Posterior cingulate gyrus (tissue), 11 donors: ENCODE measurements at places on chromosomes 1 and 21.

GRCh38 chr1:230682274-230682673 lies 31.6 kb downstream of the AGT start:
- no peak for DNase-seq

GRCh38 chr1:109391157-109391556 lies 6.6 kb downstream of the SORT1 start:
- no peak for DNase-seq

- peak; percentile 40 for DNase-seq
Observed at GRCh38 chr21:45365608-45366241, 39.2 kb upstream of the COL18A1 start.

- DNase-seq, result no peak
Observed at GRCh38 chr1:87958716-87959115, 630.0 kb downstream of the LMO4 start.

- no peak for DNase-seq
Observed at GRCh38 chr1:103372866-103373265, 152.6 kb upstream of the RNPC3 start.

DNA sequence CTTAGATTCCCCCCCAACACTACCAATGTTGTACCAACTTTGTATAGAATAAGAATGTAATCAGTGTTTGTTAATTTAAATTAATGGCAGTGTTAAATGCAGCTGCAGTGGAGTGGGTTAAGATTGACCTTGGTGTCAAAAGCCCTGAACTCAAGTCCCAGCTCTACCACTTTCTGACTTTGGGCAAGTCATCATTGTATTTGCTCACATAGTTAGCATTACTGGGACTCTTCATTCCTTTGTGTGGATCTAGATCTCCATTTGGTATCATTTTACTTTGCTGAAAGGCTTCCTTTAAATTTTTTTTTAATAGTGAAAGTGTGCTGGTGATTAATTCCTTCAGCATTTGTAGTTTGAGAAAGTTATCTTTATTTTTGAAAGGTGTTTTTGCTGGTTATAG lies 22.2 kb upstream of the PHGDH start:
- no peak for DNase-seq

- DNase-seq, result no peak
Observed at GRCh38 chr1:246954126-246954525, 22.4 kb upstream of the AHCTF1 start.

GRCh38 chr1:102783487-102783886 lies 324.8 kb downstream of the COL11A1 start:
- no peak for DNase-seq

GRCh38 chr1:205359771-205360565 lies 3.2 kb upstream of the KLHDC8A start:
- DNase-seq, result peak; percentile 91

DNA sequence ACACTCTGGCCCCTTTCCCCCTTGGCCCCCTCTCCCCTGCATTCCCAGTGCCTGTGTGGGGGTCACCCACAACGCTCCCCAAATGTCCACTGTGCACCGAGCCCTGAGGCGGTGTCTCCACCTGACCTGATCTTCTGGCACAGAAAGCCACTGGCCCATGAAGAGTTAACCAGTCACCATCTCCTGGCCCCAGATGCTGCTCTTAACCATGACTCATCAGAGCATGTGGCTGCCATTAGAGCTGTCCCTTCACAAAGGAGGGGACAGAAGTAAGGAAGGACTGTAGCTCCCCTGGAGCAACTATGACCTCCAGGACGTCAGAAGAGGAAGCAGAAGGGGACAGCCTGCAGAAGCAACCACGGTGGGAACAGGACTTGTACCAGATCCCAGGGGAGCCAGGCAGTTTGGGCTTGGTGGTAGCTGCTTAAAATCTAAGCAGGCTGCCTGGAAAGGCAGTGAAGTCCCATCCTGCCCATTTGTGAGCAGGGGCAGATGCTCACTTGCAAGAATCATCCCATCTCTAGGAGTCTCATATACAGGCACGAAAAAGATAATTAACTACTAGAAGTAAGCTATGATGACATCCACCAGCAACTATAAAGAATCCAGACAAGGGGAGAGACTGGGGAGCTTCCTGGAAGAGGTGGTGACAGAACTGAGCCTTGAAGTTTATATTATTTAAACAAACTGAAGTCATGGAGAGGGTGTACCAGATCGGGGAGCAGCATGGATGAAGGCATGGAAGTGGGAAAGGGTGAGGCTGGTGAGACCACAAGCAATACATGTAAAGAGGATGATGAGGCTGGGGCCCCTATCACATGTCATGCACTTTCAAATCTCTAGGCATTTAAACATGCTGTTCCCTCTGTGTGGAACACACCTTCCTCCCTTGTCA lies 1.1 kb upstream of the TTC39A start:
- DNase-seq, result no peak

DNA sequence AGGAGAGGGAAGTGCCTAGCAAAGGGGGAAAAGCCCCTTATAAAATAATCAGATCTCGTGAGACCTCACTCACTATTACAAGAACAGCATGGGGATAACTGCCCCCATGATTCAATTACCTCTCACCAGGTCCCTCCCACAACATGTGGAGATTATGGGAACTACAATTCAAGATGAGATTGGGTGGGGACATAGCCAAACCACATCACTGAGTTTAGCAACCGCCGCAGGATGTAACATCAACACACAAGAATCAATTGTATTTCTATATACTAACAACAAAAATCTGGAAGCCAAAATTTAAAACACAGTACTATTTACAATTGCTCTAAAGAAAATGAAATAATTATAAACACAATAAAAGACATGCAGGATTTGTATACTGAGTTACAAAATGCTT lies 21.9 kb downstream of the DIRAS3 start:
- no peak for DNase-seq

DNA sequence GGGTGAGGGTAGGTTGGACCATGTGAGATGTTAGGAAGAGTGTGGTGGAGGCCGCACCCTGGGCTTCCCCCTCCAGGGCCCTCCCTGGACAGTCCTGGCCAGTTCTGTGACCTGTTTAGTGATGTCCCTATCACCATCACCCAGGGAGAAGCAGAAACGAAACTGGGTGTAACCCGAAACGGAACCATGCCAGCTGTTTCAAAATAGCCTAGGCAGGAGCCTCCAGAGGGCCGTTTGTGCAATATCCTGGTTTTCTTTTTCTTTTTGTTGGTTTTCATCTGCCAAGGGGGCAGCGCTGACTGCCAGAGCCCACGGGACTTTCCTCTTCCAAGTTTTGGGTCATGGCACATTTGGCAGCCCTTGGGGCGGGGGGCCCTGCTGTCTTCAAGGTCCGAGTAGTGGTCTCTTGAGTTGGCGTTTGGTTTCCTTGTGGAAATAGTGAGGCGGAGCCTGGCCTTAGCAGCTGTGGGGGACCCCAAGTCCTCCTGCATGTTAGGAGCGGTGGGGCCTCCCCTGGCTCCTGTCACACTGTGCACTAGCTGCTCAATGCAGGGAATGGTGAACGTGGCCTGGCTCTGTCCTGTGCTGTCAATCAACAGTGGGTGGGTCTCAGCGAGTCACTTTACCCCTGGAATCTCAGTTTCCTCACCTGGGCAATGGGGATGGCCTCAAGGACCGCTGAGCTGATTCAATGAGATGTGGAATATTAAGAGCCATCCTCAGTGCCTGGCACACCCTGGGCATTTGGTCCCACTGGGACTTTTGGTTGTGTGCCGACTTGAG lies 90.7 kb downstream of the ARHGEF10L start:
- DNase-seq, result no peak

- DNase-seq, result no peak
Observed at GRCh38 chr1:17168091-17168876, 36.6 kb upstream of the PADI1 start.

GRCh38 chr21:44295163-44295573 lies 4.7 kb upstream of the PFKL start:
- DNase-seq, result no peak

DNA sequence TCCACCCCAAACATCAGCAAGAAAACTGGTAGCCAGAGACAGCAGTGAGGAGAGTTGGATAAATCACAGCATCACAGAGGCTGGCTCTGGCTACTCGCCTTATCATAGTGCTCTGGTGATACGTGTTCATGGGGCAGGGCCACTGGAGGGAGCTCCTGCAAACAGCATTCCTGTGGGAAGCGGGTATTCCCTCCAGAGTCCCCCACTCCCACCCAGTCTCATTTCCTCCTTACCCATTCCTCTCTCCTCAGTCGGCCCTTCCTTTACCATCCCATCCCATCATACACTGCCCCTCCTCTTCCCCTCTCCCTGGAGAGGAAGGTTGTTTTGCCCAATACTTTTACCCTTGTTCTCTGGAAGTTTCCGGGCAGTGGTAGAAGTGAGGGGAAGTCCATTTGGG lies 7.1 kb downstream of the NHLH2 start:
- no peak for DNase-seq

- no peak for DNase-seq
Observed at GRCh38 chr1:232422098-232422497, 207.8 kb downstream of the SIPA1L2 start.
